ENCODE measurements at places on chromosomes 4 and X.

DNA sequence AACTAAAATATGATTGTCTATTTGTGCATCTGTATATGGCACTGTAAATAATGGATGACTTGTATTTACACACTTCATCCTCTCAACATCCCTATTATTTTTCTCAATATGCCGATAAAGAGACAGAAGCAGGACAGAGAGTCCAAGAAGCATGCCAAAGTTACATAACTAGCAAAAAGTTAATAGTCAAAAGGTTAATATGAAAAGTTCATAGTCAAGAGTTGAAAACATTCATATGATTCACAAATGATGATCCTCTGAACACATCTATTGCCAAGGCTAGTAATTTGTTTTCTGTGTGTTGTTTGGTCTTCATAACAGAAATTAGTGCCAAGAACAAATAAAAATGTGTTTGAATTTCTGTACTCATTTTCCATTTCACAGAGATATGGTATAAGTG, 231.0 kb downstream of the ADAMTS3 start:
- no peak for DNase-seq

DNA sequence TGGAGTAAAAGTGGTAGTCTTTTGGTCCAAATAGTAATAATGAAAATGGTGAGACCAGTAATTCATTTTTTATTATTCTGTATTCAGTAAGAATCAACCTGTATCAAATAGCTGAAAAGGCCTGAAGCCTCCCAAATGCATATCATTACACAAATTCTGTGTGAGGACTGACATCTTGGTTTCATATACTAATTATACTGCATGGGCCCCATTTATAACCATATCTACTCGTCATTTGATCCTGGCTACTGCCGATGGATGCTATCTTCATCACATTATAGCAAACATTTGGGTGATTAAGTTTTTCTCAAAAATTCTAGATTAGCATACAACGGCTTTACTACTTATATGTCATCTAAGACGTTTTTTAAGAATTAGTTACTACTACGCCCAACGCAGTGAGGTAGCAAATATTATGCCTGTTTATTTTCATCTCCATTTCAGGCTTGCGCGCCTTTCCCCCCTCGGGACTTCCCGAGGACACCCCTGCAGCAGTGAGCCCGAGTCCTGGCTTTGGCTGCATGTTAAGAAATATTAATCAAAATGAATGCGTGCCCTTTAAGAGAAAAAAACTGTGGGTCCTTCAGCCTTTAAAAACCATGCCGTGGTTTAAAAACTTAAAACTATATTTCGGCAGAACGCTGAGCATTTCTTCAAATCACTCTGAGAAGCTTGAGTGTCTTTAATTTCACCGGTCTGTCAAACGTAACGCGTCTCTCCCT, 814 bp upstream of the MMAA start:
- DNase-seq: no peak

GRCh38 chr4:13329963-13330362, 154.2 kb downstream of the RAB28 start:
- DNase-seq: peak; percentile 15

GRCh38 chrX:30893206-30893605, 4.2 kb upstream of the TAB3 start:
- DNase-seq: no peak

- no peak for DNase-seq
Observed at GRCh38 chr4:11769434-11769833, 340.7 kb upstream of the HS3ST1 start.

- DNase-seq: no peak
Observed at GRCh38 chrX:110414273-110414672, 55.6 kb downstream of the RTL9 start.

DNA sequence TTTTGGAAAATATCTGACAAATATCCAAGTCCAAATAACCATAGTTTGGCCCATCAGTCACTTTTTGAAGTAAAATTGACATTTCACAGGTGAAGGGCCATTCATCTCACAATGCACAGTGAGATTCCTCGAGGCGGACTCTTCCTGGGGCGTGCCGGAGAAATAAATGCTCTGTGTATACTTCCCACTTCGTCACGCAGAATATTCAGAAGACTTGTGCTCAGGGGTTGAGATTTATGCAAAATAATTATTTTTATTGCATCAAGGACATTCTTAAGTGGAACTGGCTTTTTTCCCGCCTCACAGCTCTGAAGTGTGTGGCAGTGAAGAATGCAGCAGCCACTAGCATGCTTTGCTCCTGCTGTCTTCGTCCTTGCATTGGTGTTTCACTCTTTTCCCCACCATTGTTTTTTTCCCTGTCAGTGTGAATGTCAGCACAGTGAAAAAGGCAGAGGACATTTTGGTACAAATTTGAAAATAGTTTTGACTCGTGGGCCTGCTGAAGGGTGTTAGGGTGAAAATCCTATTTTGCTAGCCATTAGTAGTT, 70.6 kb downstream of the FAM193A start:
- no peak for DNase-seq

Measured in NCI-H748 treated with DMSO at 0.1 percent for 48 hours (cell line).